Aorta (tissue), 5 donors: ENCODE measurements at places on chromosomes 5 and 9. TPM values are rescaled to one million over a fixed set of nuclear protein-coding genes. Genes with fewer than 3 reads are reported as not detected.

Gene INSL6
- not detected for total RNA-seq

GRCh38 chr9:136160381-136160841, 41.7 kb upstream of the TMEM250 start:
- DNase-seq, result no peak
- H3K4me3 ChIP-seq, result no peak overlapping the region
- no peaks in the 10 kb centered on the region for H3K4me1 ChIP-seq
- no peak overlapping the region for H3K27ac ChIP-seq
- no peaks in the 10 kb centered on the region for H3K36me3 ChIP-seq
- H3K27me3 ChIP-seq, result no peaks in the 10 kb centered on the region

GRCh38 chr5:67215519-67216471, 19.2 kb upstream of the CD180 start:
- no peaks in the 10 kb centered on the region for H3K36me3 ChIP-seq
- no peaks in the 10 kb centered on the region for H3K4me1 ChIP-seq
- no peak overlapping the region for H3K4me3 ChIP-seq
- H3K27ac ChIP-seq, result no peak overlapping the region

Gene SPATA31D3
- not detected for total RNA-seq

- no peak for DNase-seq
- H3K27ac ChIP-seq, result no peak overlapping the region
- no peaks in the 10 kb centered on the region for H3K36me3 ChIP-seq
- H3K27me3 ChIP-seq, result no peaks in the 10 kb centered on the region
These were observed 116.4 kb downstream of the RXRA start for GRCh38 chr9:134442486-134443173.

Gene CDKN2A
- 2.3 TPM for total RNA-seq

Gene RAB14
- 52.7 TPM for total RNA-seq

GRCh38 chr9:79774356-79774755, 202.6 kb downstream of the TLE4 start:
- no peak overlapping the region for H3K27ac ChIP-seq
- H3K36me3 ChIP-seq, result no peaks in the 10 kb centered on the region
- H3K27me3 ChIP-seq, result no peaks in the 10 kb centered on the region
- no peaks in the 10 kb centered on the region for H3K4me1 ChIP-seq
- DNase-seq, result no peak

GRCh38 chr9:22446589-22446949, at the start of gene DMRTA1:
DMRTA1 (plus strand) TSS chr9:22446824; CDS start chr9:22447066, 242 bp downstream.
- H3K4me1 ChIP-seq, result no peaks in the 10 kb centered on the region
- peak within 1 kb of the TSS; percentile 51 for H3K4me3 ChIP-seq

DNA sequence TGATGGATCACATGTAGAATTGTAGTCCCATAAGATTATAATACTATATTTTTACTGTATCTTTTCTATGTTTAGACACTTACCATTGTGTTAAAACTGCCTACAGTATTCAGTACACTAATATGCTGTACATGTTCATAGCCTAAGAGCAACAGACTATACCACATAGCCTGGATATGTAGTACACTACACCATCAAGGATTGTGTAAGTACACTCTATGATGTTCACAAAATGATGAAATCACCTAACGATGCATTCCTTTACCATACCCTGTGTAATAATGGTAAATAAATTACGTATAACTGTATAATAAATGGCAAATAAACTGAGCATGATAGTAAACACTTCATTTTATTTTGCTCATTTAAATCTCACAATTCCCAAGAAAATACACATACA, 60.3 kb downstream of the RICTOR start:
- no peaks in the 10 kb centered on the region for H3K36me3 ChIP-seq
- no peak overlapping the region for H3K4me3 ChIP-seq
- H3K27ac ChIP-seq, result no peak overlapping the region
- H3K27me3 ChIP-seq, result no peaks in the 10 kb centered on the region
- no peaks in the 10 kb centered on the region for H3K4me1 ChIP-seq
- DNase-seq, result no peak

Gene CRB2
- total RNA-seq, result 0.15 TPM

- peaks cover 5% of the 10 kb centered on the region for H3K4me1 ChIP-seq
- no peak overlapping the region for H3K4me3 ChIP-seq
- peak overlapping the region; percentile 80 for H3K27ac ChIP-seq
- no peaks in the 10 kb centered on the region for H3K27me3 ChIP-seq
These were observed 215.7 kb downstream of the ICE1 start for GRCh38 chr5:5638211-5638610.

DNA sequence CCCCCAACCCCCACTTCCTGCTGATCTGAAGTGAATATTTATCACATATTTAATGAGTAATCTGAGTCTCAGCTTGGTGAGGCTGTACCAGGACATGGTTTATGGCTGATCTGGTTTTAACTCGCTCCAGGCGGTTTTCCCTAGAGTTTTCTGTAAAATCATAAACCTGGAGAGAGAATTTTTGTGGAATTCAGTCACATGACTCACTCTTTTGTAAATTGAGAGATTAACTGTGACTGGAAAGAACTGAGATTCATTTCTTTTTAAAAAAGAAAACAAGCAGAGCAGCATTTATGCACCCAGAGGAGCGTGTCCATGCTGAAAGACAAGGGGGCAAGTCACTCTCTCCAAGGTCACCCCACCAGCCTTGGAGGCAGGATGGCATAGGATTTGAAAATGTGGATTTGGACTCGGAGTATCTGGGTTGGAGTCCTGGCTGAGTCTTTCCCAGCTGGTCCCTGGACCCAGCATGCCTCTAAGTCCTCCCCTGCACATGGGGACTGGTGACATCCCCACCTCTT, 81.8 kb downstream of the ZNF618 start:
- H3K27me3 ChIP-seq, result no peaks in the 10 kb centered on the region
- peaks cover 9% of the 10 kb centered on the region for H3K4me1 ChIP-seq

Gene CNTNAP3
- total RNA-seq, result 9.3 TPM

- H3K4me1 ChIP-seq, result no peaks in the 10 kb centered on the region
- H3K27me3 ChIP-seq, result no peaks in the 10 kb centered on the region
- H3K36me3 ChIP-seq, result no peaks in the 10 kb centered on the region
These were observed 29.0 kb downstream of the TENT4A start for GRCh38 chr5:6742081-6742758.

GRCh38 chr9:16223074-16223871, 647.2 kb downstream of the BNC2 start:
- H3K27me3 ChIP-seq, result no peaks in the 10 kb centered on the region
- H3K4me1 ChIP-seq, result no peaks in the 10 kb centered on the region
- H3K36me3 ChIP-seq, result no peaks in the 10 kb centered on the region
- H3K27ac ChIP-seq, result no peak overlapping the region
- no peak for DNase-seq

DNA sequence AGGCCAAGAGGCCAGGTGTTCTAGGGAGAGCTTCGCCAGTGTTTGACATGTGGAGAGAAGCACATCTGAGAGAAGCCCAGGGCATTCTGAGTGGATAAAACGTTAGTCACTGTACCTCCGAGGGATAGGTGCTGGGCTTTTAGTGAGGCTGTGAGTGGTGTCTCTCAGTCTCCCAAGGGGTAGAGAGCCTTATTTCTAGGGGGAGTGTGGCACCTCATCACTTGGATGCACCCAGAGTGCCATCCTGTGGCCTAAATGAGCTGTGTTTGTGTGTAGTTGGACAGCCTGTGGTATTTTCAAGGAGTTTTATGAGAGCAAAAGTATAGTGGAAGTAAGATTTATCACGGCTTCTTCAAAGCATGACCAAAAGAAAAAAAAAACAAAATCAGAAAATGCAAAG, 1046.9 kb upstream of the WWC1 start:
- H3K36me3 ChIP-seq, result no peaks in the 10 kb centered on the region
- no peaks in the 10 kb centered on the region for H3K27me3 ChIP-seq
- H3K4me3 ChIP-seq, result no peak overlapping the region
- H3K27ac ChIP-seq, result no peak overlapping the region
- H3K4me1 ChIP-seq, result no peaks in the 10 kb centered on the region
- DNase-seq, result no peak

DNA sequence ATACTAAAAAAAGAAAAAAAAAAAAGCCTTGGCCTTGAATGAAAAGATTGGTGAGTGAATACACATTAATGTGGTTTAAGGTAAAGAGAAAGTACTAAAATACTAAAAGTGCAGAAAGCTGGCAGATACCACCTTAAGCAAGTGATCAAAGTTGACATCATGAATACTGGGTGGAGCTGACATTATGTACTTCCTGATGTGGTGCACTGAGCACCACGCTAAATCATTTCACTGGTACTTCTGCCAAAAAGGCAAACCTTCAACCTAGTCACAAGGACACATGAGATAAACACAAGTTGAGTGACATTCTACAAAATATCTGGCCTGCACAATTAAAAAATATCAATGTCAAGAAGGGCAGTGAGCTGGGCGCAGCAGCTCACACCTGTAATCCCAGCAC, 33.8 kb upstream of the PANK3 start:
- no peaks in the 10 kb centered on the region for H3K27me3 ChIP-seq
- no peak overlapping the region for H3K27ac ChIP-seq
- no peak overlapping the region for H3K4me3 ChIP-seq
- no peaks in the 10 kb centered on the region for H3K4me1 ChIP-seq
- DNase-seq, result no peak
- no peaks in the 10 kb centered on the region for H3K36me3 ChIP-seq

Gene EQTN
- total RNA-seq, result 0.78 TPM

Gene CEL
- total RNA-seq, result 4.5 TPM

- no peaks in the 10 kb centered on the region for H3K4me1 ChIP-seq
- H3K36me3 ChIP-seq, result no peaks in the 10 kb centered on the region
- H3K27ac ChIP-seq, result no peak overlapping the region
These were observed 90.8 kb downstream of the TMEM167A start for GRCh38 chr5:82986404-82986803.

GRCh38 chr5:72784129-72784528, 32.3 kb upstream of the TNPO1 start:
- DNase-seq, result no peak
- H3K27ac ChIP-seq, result no peak overlapping the region
- no peaks in the 10 kb centered on the region for H3K27me3 ChIP-seq

DNA sequence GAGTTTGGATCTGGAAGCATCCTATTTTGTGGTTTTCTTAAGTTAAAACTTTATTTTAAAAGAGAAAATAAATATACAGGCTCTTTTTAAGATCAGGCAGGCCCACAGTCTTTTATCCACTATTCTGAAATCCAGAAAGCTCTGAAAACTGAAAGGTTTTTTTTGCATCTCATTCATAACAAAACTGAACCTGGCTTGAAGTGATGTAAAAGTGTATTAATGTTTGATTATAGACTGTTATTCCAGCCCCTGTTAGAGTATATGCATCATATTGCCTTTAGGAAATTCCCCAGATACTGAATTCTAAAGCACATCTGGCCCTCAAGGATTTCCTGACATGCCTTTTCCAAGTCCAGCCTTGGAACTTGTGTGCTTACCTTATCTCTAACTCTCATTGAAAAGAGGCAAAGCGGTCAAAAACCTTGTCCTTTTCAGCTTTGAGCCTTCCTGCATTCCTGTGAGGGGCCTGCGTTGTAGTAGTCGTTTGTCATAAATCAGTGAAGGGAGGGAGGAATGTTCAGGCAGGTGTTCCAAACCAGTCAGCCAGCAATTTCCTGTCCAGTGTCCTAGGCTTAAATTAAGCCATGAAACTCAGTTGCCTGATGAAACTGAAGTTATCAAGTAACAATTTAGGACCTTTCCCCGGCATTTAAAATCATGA, 110.4 kb downstream of the TLE4 start:
- H3K4me3 ChIP-seq, result no peak overlapping the region
- H3K4me1 ChIP-seq, result peaks cover 5% of the 10 kb centered on the region
- H3K27me3 ChIP-seq, result no peaks in the 10 kb centered on the region
- H3K36me3 ChIP-seq, result no peaks in the 10 kb centered on the region
- DNase-seq, result no peak

GRCh38 chr5:137036640-137037039, 462.5 kb downstream of the SPOCK1 start:
- no peaks in the 10 kb centered on the region for H3K4me1 ChIP-seq
- H3K4me3 ChIP-seq, result no peak overlapping the region
- no peak for DNase-seq
- no peaks in the 10 kb centered on the region for H3K27me3 ChIP-seq

GRCh38 chr5:141898448-141899049, 20.3 kb upstream of the PCDH1 start:
- no peaks in the 10 kb centered on the region for H3K4me1 ChIP-seq
- no peak overlapping the region for H3K27ac ChIP-seq
- H3K36me3 ChIP-seq, result no peaks in the 10 kb centered on the region
- H3K4me3 ChIP-seq, result no peak overlapping the region
- H3K27me3 ChIP-seq, result no peaks in the 10 kb centered on the region
- DNase-seq, result no peak

DNA sequence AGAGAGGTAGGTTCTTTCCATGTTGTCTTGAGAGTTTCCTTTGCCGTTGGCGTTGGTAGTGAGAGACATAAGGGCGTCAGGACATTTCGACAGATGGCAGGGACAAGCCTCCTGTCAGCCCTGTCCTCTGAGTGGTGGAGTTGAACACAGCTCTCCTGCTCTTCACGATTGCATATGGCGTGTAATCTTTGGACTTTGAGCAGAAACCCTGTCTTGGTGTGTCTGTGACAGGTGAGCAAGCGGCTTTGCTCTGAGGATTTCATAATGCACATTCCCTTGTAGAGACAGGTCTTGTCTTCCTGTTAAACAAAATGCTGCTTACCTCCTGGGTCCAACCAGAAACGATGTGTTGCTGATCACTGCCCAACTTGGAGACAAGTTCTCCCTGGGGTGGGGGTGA, 146.5 kb downstream of the NXNL2 start:
- H3K4me1 ChIP-seq, result no peaks in the 10 kb centered on the region
- H3K36me3 ChIP-seq, result no peaks in the 10 kb centered on the region
- H3K4me3 ChIP-seq, result no peak overlapping the region

Gene S1PR3
- total RNA-seq, result 139 TPM

Gene BAG1
- 60.4 TPM for total RNA-seq
